Urothelium cell line (cell line): ENCODE measurements at places on chromosomes 4 and X.

DNA sequence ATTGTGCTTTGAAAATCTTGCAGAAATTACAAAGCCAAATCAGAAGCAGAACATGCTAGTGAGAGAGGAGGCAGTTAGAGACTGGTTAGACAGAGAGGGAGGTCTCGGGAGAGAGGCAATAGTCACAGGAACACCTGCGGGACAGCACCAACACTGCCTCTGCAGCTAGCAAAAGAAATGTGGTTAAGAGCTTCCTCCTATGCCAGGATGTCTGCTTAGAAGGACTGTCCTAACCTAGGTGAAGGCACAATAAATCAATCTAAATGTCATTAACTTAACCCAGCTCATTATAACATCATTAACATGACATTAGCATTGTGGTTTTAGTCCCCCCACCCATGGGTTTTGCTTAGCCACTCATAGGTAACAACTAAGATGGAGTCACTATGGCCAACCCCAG, 726.7 kb downstream of the PCDH18 start:
- DNase-seq: no peak

GRCh38 chr4:46249106-46249505, 125.3 kb upstream of the GABRG1 start:
- DNase-seq: no peak

DNA sequence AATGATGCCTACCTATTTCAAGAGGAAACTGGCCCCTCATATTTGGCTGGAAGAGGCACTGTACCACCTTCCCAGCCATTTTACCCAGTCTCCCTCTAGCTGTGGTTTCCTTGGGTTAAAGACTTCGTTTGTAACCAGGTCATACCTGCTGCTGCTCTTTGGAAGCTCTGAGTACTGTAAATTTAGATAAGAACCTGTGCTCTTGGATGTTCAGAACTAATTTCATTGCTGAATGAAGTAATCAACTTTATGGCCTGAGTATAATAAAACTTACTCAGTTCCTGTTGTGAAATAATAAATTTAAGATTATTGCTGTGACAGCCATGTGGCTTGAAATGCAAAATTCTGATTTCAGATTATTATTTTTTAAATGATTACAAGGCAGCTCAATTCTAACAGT, 12.2 kb downstream of the MTTP start:
- DNase-seq: no peak

GRCh38 chrX:115894087-115894486, 276.5 kb upstream of the AGTR2 start:
- DNase-seq: no peak

- no peak for DNase-seq
These were observed 26.5 kb downstream of the STIM2 start for GRCh38 chr4:26887143-26887542.

DNA sequence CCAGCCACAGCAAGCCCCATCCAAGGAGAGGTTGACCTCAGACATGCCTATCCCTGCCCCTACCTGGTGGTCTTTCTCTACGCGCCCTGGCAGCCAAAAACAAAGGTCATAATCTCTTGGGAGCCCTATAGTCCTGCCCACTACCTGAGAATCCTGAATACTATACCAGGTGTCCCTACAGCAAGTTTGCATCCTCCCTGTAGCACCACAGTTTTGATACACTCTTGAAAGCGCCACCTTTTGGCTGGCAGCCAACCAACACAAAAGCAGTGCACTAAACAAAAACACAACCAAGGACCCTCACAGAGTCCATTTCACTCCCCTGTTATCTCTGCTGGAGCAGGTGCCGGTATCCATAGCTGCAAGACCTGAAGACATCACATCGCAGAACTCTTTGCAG, 523.8 kb upstream of the CPEB2 start:
- no peak for DNase-seq

DNA sequence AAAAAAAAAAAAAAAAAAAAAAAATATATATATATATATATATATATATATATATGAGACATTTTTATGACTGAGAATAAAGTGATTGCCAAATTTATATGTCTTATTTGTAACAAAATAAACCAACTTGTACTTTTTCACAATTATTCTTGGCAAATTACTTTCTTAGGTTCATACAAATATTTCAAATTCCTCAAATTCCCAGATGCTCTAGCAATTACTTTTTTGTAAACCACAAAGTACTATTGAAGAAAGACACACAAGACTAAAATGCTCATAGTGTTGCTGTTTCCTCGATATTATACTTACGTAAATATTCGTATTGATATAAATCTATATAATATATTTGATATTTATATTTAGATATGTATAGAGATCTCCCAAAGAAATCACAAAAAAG, 390.0 kb downstream of the FAT4 start:
- DNase-seq: peak; percentile 9

- DNase-seq: no peak
These were observed 3.9 kb downstream of the TMEM33 start for GRCh38 chr4:41939016-41939626.

DNA sequence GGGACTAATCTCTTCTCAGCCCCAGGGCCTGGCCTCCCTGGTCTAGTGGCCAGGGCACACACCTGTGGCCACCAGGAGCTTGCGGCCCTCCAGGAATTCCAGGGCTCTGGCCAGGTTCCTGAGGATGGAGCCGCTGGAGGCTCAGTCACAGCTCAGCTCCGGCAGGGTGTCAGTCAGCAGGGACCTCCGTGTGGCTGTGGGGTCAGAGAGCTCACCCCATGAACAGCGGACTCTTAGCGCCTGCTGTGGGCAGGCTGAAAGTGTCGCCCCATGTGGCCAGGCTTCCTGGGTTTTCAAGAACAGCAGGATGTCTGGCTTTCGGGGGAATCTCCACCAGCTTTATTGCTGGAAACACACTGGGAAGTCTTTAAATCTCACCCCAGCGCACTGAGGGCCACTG, 19.3 kb upstream of the SH3TC1 start:
- DNase-seq: no peak

GRCh38 chr4:169741569-169741968, 16.2 kb downstream of the HPF1 start:
- DNase-seq: no peak

- peak; percentile 62 for DNase-seq
These were observed 15.3 kb downstream of the CCNG2 start for GRCh38 chr4:77172336-77172735.

DNA sequence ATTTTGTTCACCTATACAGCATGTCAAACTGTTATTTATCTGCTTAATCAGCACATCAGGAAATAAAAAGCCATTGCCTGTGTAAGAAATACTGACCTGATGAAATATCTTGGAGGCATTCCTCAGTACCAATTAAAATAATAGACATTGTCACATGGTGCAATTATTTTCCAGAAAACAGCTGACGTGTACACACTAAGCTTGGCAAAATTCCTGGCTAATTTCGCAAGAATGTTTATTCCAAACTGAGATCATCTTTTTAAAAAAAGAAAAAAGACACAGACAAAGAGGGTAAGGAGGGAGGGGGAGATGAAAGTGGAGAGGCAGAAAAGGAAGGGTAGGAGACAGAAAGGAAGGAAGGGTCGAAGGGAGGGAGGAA, 61.9 kb upstream of the NFKB1 start:
- DNase-seq: peak; percentile 34

DNA sequence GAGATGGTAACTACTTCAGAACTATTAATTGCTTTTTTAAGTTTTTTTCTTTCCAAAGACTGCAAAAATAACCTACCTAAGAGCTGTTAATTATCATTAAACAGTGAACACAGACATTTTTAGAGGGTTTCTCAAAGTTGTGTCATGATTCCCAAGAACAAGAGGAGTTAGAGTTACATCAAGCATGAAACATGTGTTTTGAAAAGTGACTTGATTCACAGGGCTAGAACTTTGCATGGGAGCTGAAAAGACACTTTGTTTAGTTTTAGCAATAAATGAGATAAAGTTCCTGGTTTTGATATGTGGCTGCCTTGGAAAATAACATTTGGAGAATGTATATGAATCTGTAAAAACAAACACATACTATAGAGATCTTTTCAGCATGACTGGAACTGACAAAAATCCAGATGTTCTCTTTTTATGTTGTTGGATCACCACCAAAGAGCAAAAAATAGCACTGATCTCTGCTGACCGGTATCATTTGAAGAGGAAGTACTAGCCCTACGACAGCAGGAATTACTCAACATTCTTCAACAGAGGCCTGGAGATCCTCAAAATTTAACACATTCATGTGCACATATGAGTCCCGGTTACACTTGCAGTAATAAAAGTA, 173.0 kb upstream of the PCDH18 start:
- DNase-seq: no peak

DNA sequence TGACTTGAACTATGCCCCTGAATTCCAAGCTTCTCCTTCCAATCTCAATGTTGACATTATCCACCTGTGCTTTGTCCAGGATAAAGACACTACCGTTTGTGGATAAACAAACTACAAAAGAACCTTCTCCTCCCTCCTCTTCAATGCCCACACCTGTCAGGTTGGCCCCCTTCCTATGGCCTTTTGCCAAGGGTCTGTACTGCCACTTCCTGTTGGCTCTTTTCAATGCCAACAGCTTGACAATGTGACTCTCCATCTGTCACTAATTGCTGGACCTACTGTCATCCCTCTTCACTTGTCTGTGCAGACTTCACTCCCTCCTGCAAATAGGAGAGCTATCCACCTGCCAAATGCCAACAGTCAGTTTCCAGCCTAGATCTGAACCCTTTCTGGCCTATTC, 35.8 kb upstream of the MID1 start:
- DNase-seq: no peak

GRCh38 chrX:29468911-29469494, 746.4 kb upstream of the MAGEB2 start:
- DNase-seq: no peak

DNA sequence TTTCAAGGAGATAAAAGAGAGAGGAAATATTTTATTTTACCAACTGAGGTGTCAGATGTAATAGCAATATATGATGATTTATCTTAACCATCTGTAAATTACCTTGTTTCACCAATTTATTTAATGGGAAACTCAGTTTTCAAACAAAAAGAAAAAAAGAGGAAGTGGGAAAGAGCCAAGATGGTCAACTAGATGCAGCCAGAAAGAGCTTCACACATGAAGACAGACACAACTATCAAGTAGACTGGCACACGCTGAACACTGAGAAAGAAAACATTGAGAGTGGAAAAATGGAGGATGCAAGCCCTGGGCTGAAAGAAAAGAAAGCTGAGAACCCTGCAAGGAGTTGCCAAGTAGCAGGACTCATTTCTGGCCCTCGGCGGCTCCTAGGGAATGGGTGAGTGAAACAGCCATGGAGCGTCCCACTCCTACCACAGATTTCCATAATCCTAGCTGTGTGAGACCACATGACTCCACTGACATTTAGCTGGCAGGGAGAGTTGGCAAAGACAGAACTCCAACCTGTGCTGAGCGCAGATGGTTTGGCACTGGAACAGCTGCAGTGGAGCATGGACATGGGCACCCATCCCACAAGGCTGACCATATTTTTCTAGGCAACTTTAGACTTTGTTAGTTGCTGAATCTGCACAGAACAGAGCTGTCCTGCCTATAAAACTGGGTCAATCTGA, 409.3 kb downstream of the FAM47B start:
- DNase-seq: no peak

DNA sequence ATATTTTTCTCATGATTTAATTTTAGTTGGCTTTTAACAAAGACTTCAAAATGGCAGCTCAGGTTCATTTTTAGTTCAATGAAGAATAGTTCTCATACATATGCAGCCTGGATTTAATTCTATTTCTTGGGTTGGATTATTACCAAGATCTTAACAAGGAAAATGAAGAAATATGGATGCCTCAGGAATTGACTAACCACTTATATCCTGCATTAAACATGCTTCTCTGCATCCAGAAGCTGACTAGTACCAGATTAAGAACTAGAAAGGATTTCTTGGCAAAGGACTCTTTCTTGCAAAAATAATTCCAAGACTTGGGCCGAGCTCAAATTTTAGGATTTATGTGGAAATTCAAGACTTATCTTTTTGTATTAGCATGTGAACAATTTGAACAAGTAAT, 5.6 kb upstream of the KLHL2 start:
- no peak for DNase-seq

- no peak for DNase-seq
These were observed 12.5 kb upstream of the OSTC start for GRCh38 chr4:108637856-108638255.

- no peak for DNase-seq
These were observed 94.7 kb downstream of the TMEM131L start for GRCh38 chr4:153560908-153561307.

- peak; percentile 26 for DNase-seq
These were observed 204.9 kb downstream of the GBA3 start for GRCh38 chr4:22897520-22898108.

- DNase-seq: peak; percentile 14
These were observed 66.5 kb upstream of the TMEM184C start for GRCh38 chr4:147550626-147551246.

GRCh38 chrX:101460669-101461068, 24.6 kb upstream of the ARMCX4 start:
- DNase-seq: no peak

DNA sequence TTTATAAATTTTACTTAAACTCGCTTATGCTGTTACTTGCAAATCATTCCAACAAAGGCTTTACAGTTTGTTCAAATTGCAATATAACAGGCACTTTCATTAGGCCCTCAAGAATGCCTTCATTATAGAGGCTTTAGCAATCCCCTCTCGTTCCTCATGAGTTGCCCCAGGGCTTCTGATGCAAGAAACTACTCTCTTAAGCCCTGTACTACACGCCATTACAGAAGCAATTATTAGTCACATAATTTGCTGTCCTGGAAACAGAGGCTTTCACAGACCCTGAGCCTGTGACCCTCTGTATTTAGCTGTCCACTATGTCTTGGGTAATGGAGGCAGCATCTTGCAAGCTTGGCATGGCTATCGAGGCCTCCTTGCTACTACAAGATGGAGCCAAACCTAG, 965.9 kb upstream of the DIAPH2 start:
- DNase-seq: no peak

- no peak for DNase-seq
These were observed 449.4 kb upstream of the HTR2C start for GRCh38 chrX:114134465-114134864.

DNA sequence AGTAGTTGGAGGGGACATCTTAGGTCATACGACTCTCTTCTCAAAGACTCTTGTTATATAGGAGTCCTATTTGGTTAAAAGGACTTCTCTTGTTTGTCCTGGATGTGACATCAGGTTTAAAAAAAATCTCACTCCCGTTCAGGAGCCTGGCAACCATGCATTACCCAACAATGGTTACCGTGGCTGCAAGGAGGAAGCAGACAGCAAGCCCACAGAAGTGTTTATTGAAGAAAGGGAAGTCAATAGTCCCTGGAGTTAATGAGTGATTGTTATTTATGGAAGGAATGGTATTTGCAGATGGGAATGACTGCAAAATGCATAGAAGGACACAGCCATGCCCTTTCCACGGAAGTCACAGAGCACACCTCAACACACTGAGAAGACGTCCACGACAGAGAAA, 75.9 kb upstream of the ENPP6 start:
- no peak for DNase-seq

DNA sequence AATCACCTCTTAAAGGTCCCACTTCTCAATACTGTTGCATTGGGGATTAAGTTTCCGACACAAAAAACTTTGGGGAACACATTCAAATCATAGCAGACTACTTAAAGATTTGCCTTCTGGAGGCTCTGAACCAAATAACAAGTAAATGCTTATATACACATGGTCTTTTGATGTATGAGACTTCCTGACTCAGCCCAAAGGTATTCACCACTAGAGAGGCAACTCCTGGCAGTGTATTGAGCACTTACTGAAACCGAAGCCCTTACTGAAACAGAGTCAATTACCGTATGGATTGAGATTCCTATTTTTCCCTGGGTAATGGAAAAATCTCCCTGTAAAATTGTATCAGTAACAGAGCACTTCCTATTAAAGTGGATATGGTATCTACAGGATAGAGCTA, 45.4 kb downstream of the ZCCHC13 start:
- DNase-seq: peak; percentile 25
